Stimulated activated CD4-positive, alpha-beta T cell treated with anti-CD3 and anti-CD28 coated beads, TNF-alpha, amount 100 ng/mL, for 1 hour (primary cell): ENCODE measurements at places on chromosomes 12 and 14.

GRCh38 chr14:97280526-97280925, 483.3 kb downstream of the VRK1 start:
- no peak for DNase-seq

GRCh38 chr14:100587086-100587762, at the start of gene BEGAIN:
BEGAIN (minus strand) TSS chr14:100587417; CDS start chr14:100587290, 127 bp downstream.
- peak; percentile 30 for DNase-seq

GRCh38 chr12:130813436-130813835, 25.6 kb downstream of the STX2 start:
- DNase-seq = no peak

DNA sequence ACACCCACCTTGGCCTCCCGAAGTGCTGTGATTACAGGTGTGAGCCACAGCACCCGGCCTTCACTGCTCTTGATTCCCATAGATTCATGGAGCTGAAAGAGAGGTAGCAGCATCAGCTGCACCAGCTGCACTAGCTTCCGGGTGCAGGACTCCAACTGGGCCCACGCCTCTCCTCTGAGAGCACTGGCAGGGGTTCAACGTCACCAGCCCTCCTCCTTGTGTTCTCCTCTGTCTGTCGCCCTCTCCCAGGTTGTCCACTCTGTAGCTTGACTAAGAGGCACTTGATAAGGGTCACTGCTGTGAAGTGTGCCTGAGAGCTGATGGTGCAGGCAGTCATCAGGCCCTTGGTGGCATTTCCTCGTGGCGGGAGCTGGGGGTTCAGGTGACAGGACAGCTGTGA, 28.3 kb downstream of the MLXIP start:
- DNase-seq = no peak

DNA sequence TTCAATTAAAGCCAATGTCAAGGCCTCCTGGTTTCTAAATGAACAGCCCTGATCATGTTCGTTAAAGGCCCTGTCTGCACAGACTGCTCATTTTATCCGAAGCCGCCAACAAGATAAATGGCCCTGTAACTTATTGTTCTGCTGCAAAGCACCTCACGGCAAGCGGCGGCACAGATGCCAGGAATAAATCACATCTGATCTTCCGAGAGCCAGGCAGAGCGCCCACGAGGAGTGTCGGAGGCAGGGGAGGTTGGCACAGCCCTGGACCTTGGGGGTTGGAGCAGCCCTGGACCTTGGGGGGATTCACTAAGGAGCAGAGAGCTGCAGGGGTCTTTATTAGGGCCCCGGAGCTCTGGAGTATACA, 110.5 kb downstream of the SCARB1 start:
- no peak for DNase-seq

- DNase-seq = no peak
Measured at GRCh38 chr12:19739195-19739776, 300.0 kb downstream of the AEBP2 start.

- DNase-seq = no peak
Measured at GRCh38 chr12:1272142-1272541, 281.1 kb downstream of the ERC1 start.

DNA sequence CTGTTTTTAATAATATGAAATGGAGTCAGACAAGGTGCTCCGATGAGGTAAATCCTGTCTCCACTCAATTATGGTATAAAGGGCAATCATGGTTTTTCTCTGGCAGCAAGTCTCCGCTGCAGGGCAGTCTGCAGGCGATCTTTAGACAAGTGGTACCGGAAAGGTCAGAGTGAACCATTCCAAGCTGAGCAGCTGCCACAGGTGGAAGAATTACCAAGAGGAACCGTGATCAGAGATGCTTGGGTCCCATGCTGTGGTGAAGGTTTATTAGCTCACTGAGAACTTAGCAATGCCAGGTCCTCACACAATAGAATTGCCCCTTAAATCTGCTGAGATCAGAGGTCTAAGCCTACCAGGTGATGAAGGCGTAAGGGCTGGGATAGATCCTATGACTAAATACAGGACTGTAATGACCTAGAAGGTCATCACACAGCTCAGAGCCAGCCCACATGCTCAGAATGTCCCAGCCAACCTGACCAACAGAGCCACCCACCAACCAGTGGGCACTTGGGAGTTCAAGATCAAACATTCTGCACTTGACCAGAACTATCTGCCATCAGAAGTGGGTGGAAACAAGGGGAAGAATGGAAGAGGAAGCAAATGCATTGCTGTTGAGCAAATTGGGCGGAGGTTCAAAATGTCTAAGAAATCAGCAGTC, 175.2 kb upstream of the BCL2L14 start:
- no peak for DNase-seq

- DNase-seq = no peak
Measured at GRCh38 chr12:33484161-33484560, 44.5 kb upstream of the SYT10 start.

- no peak for DNase-seq
Measured at GRCh38 chr12:76738824-76739579, 24.9 kb upstream of the ZDHHC17 start.

- DNase-seq = no peak
Measured at GRCh38 chr12:6538420-6539313, 4.3 kb downstream of the GAPDH start.

GRCh38 chr14:23401291-23401690, 6.8 kb downstream of the MYH6 start:
- DNase-seq = no peak

DNA sequence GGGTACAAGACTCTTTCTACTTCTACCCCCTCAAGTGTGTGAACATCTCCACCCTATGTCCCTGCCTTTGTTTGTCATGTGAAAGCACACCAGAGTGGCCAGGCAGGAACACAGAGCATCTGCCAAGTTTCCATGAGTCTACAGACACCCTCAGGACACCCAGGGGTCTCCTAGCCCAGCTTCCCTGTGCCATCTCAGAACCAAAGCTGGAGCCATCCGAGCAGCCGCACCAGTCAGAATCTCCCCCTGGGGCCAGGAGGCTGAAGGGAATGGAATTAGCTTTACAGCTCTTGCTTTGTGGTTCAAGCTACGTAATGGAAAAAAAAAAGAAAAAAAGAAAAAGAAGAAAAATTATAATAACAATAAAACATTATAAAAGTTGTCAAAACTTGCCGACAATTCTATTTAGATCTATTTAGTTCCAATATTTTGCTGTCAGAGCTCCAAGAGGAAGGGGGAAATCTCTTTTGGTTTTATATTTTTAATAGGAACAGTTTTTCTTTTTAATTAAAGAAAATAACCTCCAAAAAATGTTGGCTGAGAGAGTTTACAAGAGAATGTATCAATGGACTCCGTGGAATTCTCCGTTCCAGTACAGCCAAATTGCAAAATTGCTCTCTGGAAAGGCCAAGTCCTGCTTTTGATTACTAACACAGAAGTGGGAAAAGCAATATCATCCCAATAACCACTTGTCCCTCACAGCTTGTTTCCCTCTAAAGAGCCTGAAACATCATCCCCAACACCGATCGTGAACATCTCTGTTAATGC, 37.1 kb downstream of the TBX5 start:
- DNase-seq = no peak

GRCh38 chr12:110720516-110720915, 22.2 kb downstream of the PPP1CC start:
- DNase-seq = no peak

DNA sequence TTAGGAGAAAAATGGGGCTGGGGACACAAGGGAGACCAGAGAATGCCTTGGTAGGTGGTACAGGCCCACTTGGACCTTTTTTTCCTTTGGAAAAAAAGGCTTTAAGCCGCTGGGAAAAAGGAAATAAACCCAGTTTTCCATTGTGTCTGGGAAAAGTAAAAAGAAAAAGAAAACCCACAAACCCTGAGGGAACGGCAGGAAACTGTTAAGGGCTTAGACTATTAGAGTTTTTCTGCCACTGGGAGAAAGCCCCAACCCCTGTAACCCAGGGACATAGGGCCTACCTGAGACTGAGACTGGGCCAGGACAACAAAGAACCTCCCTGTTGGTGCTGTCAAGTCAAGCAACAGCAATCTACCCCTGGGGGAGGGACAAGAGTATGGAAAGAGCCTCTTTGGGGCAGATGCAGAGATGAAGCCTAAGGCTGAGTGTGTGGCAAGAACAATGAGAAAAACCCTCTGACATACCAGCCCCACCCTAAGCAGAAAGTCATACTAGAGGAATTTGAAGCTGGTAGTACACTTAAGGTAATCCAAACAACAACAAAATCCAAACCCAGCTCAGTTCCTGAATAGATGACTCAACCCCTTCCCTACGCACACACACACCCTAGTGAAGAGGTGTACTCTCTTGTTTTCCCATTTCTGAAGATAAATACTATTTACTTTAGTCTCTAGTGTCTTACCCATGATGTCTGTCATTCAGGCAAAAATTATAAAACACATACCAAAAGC, 22.8 kb downstream of the ATF1 start:
- DNase-seq = no peak

GRCh38 chr14:100065111-100065871, at the start of gene EVL:
EVL (plus strand) TSS chr14:100065422; CDS start chr14:100065501, 79 bp downstream.
- peak; percentile 76 for DNase-seq

DNA sequence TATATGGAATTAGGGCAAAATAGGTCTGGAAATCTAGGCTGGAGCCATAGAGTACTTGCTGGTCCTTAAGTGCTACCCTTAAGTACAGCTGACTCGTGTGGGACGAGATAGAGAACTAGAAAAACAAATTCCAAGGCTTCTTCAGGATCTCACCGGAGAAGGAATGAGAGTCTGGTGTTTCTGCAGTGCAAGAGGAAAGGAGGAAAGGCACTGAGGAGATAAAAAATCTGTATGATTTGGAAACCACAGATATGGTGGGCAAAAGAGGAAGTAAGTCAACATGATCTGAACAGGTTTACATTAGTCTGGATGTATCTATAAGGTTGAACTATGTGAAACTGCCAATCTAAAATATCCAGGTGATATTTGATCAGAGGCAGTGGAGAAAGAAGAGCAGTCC, 134.4 kb upstream of the SOX5 start:
- DNase-seq = no peak
